Hepatic stellate cell (primary cell): ENCODE measurements at places on chromosomes 12 and 14.
A peak's percentile ranks its signal among the peaks of the same experiment; 100 is the strongest.

DNA sequence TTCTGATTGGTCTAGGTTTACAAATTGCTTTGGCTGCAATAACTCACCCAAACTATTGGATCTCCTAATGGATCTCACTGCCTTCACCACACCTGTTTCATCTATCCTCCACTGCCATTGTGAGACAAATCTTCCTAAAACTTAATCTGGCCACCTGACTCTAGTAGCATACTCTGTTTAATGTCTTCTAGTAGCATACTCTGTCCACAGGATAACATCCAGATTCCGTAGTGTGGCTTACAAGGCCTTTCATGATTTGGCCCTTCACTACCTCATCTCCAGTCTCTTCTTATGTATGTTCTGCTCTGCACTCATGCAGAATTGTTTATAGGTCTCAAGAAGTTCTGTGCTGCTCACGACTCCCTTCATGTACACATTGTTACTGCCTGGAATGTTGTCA, 10.0 kb downstream of the HSD17B6 start:
- DNase-seq = no peak

DNA sequence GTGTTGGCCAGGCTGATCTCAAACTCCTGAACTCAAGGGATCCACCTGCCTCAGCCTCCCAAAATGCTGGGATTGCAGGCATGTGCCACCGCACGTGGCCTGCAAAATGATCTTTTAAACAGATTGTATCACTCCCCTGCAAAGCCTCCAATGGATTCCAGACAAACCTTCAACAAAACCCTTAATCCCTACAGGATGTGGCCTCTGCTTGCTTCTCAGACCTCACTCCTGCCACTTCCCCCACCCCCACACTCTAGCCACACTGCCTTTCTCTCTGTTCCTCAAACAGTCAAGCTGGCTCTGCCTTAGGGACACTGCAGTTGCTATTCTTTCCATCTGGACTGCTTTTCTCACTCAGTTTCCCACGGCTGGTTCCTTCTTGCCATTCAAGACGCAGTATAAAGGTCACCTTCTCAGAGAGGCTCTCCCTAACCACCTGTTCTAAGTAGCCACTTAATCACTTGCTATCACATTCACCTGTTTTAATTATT, 47.3 kb upstream of the TMED10 start:
- no peak for DNase-seq

GRCh38 chr14:90290337-90291011, 34.1 kb downstream of the PSMC1 start:
- no peak for DNase-seq

- no peak for DNase-seq
Measured at GRCh38 chr14:100784523-100785337, 41.2 kb upstream of the MEG3 start.

GRCh38 chr12:27221625-27222387, 22.3 kb upstream of the STK38L start:
- DNase-seq = no peak

DNA sequence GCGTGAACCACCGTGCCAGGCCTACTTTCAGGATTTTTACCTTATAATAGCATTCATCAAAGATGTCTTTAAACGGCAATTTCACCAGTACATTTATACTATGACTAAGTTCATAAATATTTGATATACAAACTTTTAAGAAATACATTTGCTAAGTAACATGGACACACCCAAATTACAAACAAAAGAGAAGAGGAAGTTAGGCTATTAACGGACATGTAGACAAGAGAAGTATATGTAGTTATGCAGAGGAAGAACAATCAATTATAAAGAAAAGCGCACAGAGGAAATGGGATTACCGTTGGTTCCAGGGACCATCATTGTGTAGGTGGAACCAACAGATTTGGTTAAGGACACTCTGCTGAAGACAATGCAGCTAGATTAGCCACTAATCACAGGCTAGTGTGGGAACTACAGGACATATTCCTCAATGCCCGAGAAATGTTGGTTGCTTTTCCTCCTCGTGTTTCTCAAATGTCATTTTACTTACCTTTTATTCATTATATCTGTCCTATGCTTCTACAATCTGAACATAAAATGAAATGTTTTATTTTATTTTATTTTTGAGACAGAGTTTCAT, 24.0 kb upstream of the PKP2 start:
- DNase-seq = no peak

GRCh38 chr14:56703947-56704346, 106.3 kb downstream of the OTX2 start:
- no peak for DNase-seq

GRCh38 chr12:116884871-116885270, 3.6 kb upstream of the HRK start:
- DNase-seq = no peak

- peak; percentile 48 for DNase-seq
Measured at GRCh38 chr12:121467638-121468498, 68.0 kb downstream of the RNF34 start.

DNA sequence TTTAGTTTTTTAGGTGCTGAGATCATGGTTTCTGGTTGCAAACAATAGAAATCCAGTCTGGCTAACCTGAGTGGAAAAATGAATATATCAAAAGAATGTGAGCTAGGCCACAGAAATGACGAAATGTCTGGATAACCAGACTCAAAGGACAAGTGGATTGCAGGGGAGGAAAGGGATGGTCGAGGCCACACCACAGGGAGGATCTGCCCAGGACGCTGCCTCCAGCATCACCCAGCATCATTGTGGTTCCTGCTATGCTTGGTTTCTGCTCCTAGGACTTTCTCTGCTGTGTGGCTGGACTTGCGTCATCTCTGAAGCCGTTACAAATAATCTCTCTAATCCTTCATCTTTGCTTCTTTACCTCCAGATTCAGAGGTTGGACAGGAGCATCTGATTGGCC, 80.4 kb downstream of the TTC8 start:
- no peak for DNase-seq

GRCh38 chr12:125065021-125065918, at the start of gene AACS:
TSS of gene AACS (plus strand) at chr12:125065435. CDS start at chr12:125065585, 150 bp downstream.
- DNase-seq = peak; percentile 91

DNA sequence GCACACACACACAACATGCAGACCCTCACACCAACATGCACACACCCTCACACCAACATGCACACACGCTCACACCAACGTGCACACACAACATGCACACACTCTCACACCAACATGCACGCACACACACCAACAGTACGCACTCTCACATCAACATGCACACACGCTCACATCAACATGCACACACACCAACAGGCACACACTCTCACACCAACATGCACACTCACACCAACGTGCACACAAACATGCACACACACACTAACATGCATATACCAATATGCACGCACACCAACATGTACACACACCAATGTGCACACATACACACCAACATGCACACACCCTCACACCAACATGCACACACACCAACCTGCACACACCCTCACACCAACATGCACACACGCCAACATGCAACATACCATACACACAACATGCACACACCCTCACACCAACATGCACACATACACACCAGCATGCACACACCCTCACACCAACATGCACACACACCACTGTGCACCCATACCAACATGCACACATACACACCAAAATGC, 175.8 kb downstream of the KSR2 start:
- DNase-seq = no peak

DNA sequence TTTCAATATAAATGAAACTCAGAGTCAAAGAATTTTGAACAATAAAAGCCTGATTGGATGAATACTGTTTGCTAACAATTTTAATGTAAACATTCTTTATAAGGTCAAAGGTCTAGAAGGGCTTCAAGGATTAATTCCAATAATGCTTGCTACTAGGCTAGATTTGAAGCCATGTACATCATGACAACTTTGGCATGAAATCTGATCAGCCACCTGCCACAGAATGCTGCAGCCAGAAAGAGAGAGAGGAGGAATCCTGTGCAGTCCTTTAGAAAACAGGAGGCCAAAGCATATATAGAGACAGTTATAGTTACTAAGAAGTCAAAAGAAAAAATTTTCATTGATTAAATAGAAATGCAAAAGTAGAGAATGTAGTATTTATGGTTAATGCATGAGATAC, 47.1 kb downstream of the ABCD2 start:
- DNase-seq = no peak

- DNase-seq = no peak
Measured at GRCh38 chr14:51129130-51129529, 34.2 kb upstream of the TRIM9 start.

DNA sequence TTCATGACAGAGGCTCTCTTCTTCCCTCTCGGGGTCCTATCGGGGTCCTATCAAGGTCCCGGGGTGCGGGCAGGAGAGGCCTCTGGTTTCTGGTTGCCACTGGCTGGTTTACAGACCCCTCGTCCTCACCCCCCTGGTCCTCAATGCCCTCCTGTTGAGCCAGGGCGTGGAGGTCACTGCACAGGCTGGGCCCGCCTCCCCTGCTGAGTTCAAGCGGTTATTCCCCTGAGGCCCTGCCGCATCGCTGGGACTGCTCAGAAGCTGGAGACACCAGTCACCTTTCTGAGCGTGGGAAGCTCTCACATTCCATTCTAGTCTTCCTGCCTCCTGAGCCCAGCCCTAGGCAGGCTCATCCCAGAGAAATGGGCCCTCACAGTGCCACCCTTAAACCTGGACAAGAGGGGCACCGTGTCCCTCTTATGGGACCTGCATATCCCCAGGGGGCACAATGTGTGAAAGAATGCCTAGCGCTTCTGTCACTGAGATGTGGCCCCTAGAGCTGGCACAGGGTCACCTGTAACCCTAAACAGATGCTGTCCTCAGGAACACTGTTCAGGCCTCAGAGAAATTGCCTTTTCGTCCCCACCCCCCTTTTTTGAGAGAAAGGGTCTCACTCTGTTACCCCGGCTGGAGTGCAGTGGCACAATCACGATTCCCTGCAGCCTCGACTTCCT, 177.7 kb upstream of the RGS6 start:
- DNase-seq = no peak

GRCh38 chr12:108730365-108731104, 783 bp downstream of the CORO1C start:
- peak; percentile 57 for DNase-seq

DNA sequence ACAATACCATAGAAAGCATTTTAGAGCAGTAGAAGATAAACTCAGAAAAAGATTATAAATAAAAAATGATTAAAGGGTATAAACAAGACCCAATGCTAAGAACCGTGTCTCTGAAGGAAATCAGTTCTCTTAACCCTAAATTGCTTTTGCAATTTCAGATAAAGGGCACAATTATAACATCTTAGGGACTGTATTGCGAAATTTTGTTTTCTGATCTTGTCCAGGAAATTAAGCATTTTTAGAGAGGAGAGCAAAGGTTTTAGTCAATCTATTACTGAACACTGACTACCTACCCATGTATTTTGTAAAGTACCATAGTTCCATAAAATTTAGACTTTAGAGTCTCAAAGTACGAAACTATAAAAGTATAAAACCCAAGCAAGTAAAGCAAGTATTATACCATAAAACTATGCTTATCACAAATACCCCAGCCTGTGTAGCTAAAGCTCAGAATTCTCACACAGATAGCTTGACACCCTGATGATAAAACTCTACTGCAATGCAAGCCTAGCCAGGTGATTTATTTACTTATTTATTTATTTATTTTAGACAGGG, 6.8 kb upstream of the CHPT1 start:
- DNase-seq = no peak

DNA sequence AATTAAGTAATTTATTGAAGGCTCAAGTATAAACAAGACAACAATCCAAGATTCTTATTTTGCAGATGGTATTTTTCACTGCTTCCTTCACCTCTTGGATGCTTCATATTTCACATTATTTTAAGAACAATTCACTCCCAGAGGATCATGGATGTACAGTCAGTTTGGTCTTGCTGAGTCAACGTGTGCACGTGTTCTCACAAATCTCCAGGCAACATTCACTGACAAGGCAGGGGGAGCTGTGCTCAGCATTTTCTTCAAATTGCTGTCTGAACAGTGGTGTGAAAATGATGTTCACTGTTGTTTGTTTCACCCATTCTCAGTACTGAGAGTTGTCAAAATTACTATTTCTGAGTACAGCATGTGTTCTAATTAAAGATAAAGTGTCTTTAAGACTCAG, 118.3 kb upstream of the SLC38A4 start:
- DNase-seq = peak; percentile 19

- no peak for DNase-seq
Measured at GRCh38 chr12:54164387-54165145, 24.2 kb downstream of the SMUG1 start.

DNA sequence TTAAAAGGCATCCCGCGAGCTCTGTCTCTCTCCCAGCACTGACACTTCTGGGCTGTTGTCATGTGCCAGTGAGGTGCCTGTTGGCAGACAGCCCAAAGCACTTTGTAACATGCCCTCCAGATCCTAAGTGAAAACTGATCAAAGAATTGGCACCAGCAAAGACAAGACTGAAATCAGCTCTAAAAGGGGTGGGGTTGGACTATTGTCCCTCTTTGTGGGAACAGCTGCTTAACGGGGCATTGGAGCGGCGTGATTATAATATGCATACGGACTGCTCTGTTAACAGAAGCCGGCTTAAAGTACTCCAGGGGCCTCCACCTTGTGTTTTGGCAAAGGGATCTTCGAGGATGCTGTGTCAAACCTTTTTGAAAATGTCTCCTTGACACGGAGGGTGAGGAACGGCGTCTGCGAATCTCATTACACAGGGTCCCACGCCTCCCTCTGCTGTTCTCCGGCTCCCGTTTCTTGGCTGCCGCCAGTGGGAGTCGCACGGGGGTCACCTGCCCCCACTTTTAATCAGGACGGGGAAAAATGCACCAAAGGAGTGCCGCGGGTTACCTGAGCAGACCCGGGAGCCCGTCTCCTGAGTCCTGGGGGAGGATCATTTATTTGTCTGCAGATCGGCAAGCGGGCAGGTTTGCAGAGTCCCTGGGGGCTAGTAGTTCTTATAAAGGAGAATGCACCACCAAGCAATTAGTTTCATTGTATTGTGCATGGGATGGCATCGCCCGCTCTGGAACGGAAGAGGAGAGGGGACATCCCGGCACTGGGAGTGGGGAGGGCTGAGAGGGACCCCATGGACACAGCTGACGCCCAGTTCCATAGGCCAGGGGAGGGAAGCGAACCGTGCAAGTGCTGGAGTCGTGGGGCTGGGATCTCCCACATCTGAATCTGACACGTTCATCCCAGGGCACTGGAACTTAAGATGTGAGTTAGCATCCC, 44.3 kb downstream of the SPRING1 start:
- no peak for DNase-seq

- DNase-seq = no peak
Measured at GRCh38 chr12:57450057-57450456, 5.0 kb upstream of the INHBE start.
